Fibroblast of mammary gland (primary cell): ENCODE measurements at places on chromosomes 13 and 19.

DNA sequence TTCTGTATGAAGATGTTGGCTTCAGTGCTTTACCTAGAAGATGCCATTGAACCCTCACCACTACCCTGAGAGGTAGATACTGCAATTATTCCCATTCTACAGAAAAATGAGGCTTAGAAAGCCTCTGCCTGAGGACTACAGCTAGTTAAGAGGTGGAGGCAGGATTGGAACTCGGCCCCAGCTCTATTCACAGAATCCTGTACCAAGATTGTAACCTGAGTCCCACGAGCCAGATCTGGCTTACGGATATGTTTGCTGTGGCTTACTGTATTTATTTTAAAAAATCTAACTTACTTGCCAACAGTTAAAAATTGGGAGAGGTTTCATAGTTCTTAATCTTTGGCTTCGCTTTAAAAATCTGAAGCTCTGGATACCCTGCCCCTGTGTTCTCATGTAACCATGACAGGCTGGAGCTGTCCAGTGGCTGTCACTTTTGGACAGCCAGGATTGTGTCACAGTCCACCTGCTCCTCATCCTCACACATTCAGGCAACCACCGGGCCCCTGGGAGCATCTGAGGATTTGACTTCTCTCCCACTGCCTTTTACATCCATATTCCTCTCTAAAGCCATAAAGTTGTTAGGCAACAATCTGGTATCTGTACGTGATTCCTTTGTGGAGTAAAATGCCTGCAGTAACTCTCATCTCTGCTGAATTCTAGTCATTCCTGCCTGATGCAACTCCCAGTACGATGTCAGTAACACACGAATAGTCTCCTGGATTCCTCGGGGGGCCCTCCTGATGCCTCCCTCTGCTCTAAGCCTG lies 160.8 kb upstream of the SERP2 start:
- DNase-seq, result peak; percentile 26

DNA sequence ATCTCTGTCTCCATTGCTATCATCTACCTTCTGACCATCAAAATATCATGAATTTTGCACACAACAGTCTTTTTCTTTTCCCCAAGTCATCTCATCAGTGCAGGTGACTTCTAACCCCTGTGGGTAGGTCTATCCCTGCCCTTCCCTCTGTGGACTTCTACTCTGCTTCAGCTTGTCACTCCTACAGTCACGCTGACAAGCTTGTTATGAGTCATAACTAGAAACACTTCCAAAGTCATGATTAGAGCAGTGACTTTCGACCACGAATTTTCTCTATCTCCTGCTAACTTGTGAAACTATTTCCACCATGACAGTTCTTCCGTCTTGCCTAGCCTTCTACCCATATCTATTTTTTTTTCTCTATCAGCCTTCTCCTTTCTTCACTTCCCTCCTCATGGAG lies 343.7 kb upstream of the ARGLU1 start:
- DNase-seq, result no peak

GRCh38 chr19:28641395-28641794 lies 571.6 kb downstream of the UQCRFS1 start:
- no peak for DNase-seq

- no peak for DNase-seq
These were observed 361.0 kb downstream of the FGF14 start for GRCh38 chr13:102040812-102041211.

- DNase-seq, result no peak
These were observed 45.8 kb downstream of the TNFSF13B start for GRCh38 chr13:108315273-108315672.

DNA sequence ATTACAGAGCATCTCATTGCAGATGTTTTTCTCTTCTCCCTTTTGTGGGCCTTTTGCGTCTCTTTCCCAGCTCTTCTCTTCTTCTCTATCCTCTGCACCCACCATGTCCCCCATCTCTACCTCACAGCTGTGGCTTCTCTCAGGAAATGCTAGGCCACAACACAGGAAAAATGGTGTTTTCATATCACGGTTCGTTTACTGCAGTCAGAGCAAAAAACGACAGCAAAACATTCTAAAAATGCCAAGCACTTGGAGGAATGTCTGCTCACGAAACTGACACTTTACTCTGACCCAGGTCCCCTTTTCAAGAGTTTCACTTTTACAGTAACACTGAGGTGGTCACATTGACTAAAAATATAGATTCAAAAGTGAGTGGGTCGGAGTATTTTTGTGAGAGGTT lies 152.2 kb downstream of the DCT start:
- DNase-seq, result no peak

DNA sequence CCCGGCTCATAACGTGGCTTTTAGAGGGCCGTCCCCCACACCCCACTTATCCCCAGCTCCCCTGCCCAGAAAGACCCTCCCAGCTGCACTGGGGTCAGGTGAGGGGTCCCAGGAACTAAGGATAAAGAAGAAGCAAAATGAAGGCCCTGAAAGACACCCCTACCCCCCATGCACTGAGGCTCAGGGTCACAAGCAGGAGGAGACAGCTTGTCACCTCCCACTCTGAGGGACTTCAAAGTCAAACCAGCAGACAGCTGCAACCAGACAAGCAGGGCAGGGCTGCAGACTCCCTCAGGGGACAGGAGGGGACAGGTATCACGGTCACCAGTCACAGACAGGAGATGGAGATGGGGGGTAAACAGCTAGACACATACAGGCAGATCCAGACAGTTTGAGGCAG lies 6.1 kb upstream of the NANOS3 start:
- no peak for DNase-seq

DNA sequence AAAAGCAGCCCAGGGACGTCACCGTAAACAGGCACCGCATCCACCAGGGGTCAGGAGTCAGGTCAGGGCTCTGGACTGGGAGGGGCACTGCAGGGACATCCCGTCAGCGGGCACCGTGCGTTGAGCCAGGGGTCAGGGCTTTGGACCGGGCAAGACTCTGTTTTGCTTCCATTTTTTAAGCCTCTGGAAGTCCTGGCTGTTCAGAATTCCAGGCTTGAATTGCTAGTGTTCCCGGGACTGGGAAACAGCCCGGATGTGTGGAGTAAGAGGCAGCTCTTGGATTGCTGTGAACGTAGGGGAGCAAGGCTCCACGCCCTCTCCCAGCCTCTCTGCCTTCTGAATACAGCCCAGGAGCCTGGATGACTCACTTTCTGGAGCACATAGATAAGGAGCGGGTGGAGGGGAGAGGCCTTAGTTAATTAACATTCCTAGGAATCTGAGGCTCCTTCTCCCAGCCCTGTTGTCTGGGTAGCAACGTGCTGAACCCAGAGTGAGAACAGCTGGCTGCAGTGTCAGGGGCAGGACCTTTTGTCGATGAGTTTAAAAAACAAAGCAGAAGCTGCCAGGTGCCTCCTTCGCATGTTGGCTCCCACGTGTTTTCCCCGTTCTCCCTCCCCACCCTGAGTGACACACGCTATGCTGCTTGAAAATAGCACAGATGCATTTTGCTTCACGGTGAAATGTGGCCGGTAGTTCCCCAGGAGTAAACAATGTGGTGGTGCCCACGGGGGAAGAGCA lies 21.9 kb downstream of the ATP11A start:
- DNase-seq, result peak; percentile 97

GRCh38 chr13:75285310-75285709 lies 196.7 kb downstream of the TBC1D4 start:
- no peak for DNase-seq

DNA sequence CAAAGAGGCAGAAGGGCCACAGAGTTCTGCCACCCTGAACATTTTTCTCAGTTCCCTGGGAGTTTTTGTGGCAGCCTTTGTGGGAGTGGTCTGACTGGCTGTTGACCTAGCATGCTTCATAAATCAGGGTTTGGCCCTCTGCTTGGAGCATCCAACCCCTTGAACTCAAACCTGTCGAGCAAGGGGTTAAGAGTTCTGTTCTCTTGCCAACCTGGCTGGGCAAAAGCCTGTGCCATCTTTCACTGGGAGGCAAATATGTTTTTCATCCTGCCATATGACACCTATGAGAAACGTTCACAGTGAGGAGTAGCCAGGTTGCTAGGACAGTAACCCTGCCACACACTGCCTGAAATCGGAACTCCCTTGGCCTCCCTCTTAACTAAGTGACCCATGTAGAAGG lies 7.7 kb upstream of the TEX26 start:
- DNase-seq, result no peak

- no peak for DNase-seq
These were observed 72.5 kb downstream of the FREM2 start for GRCh38 chr13:38759390-38759789.

DNA sequence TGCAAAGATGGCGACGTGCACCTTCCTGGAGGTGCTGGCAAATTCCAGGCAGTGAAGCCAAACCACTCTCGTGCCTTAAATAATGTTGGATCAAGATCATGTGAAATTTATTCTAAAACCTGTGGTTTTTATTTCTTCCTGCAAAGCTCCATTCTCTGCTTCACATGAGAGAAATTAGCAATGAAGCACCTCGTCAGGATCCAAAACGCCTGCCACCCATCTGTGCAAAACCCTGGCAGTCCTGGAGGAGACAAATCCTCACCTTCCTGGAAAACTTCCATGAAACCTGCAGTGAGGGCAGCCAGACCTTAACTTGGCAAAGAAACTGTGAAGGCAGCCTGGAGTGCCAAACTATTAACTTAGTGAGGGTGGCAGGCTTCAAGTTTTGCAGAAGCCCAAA lies 47.6 kb downstream of the CHST8 start:
- DNase-seq, result no peak

- DNase-seq, result peak; percentile 90
These were observed 64.2 kb upstream of the GTF2F2 start for GRCh38 chr13:45055902-45056648.

GRCh38 chr13:52780092-52780491 lies 40.5 kb upstream of the CNMD start:
- DNase-seq, result no peak

DNA sequence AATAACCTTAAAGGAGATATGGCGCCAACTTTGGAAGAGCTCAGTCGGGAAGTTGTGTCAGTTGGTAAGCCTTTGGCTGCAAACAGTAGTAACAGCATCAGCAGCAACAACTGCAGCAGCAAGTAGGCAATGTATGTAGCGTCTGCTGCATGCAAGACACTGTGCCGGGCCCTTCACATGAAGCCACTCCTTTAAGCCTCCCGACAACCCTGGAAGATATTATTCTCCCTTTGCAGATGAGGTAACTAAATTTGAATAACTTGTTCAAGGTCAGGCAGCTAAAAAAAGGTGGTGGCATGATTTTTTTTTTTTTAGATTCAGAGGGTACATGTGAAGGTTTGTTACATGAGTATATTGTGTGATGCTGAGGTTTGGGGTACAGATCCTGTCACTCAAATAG lies 19.7 kb downstream of the SIPA1L3 start:
- no peak for DNase-seq
